Mammary epithelial cell (primary cell): ENCODE measurements at places on chromosomes 1 and 21. TPM values are rescaled to one million over a fixed set of nuclear protein-coding genes. Genes with fewer than 3 reads are reported as not detected.
A peak's percentile ranks its signal among the peaks of the same experiment; 100 is the strongest.

- peak; percentile 58 for DNase-seq
These were observed 17.6 kb downstream of the FCRL4 start for GRCh38 chr1:157580179-157580827.

- DNase-seq, result no peak
These were observed 8.9 kb upstream of the OMA1 start for GRCh38 chr1:58555393-58555792.

The SLC44A5 gene
- not detected in 2 replicates for total RNA-seq

DNA sequence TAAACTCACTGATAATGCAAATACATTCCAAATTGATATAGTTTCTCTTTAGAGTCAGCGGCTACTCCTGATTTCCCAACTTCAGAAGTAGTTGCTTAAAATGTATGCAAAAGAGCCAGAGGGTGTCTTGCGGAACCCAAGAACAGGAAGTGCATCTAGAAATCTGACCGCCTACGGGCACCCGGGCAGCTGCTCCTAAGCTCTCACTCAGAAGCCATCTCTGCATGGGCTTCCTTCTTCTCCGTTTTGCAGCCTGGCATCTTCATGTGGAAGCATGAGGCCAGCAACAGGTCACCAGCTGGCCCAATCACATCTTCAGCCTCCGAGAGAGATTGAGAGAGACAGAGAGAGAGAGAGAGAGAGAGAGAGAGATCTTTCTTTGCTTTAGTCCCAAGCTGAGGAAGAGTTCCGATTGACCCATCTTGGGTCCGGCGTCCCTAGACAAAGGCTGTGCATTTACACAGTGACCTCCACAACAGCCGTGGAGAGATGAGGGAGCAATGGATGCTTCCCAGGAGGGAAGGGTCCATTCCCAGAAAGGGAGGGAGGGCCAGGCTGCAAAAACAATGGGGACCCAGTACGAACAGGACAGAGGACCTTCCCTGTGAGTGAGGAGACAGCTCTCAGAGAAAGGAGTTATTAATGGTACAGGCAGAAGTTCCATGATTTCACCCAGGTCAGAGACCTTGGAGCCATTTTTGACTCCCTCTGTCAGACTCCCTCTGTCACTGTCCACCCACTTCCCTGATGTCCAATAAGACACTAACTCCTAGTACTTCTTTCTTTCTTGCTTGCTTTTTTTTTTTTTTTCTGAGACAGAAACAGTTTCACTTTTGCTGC, 28.2 kb upstream of the SLC30A1 start:
- DNase-seq, result no peak

DNA sequence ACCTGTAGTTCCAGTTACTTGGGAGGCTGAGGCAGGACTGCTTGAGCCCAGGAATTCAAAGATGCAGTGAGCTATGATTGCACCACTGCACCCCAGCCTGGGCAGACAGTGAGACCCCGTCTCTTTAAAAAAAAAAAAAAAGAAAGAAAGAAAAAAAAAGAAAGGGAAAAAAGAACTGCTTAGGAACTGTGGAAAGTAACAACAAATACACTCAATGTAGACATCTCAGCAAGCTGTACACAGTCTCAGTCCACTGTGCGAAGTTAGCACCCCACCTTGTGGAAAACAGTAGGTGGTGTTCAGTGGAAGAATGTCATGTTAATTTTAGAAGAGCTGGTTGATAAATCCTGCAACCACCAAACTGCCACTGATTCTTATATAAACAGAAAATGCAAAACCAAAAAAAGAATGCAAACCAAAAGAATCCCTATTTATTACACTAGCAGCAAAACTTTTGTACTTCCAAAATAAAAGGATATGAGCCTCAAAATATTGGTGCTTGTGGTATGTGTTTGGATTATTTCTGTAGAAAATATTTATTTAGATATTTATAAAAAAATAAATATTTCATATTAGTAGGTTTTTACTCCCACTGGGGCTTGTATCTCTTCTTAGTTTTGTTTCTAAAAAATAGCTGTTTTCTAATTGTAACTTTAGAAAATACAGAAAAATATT, 31.1 kb downstream of the ALG14 start:
- peak; percentile 67 for DNase-seq
